Activated CD4-positive, alpha-beta memory T cell treated with anti-CD3 and anti-CD28 coated beads for 36 hours (primary cell): ENCODE measurements at places on chromosomes 1 and 21. TPM values are rescaled to one million over a fixed set of nuclear protein-coding genes. Genes with fewer than 3 reads are reported as not detected.
A peak's percentile ranks its signal among the peaks of the same experiment; 100 is the strongest.

Gene LHX8
- total RNA-seq, result not detected

Gene NUDT4B
- 0.53 TPM for total RNA-seq

Gene PLA2G2D
- not detected for total RNA-seq

Gene DESI2
- total RNA-seq, result 25.6 TPM

Gene TLR5
- total RNA-seq, result 0.29 TPM

DNA sequence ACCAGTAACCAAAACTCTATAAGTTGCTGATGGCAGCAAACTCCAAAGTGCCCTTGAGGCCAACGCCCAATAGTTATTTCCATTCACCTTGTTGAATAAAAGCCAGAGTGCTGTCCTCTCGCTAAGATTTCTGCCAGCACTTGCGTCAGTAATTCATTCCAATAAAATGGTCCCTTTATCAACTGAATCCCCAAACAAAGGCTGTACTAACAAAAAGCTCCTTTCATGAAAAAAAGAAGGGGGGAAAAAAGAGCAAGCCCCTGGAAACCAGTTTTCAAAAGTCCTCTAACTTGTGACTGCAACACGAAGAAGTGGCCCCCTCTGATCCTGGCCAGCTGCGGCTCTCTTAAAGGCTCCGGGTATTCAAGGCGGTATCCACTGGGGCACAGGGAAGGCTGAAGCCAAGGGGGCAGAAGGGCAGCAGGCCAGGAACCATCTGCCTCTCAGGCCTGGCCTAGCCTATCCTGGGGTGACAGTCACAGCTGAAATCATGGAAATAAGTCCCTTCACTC is 55.8 kb upstream of the ZNF326 start:
- DNase-seq, result no peak
- H3K4me1 ChIP-seq, result peaks cover 6% of the 10 kb centered on the region
- no peak overlapping the region for H3K27ac ChIP-seq

- H3K4me1 ChIP-seq, result peaks cover 19% of the 10 kb centered on the region
- H3K27ac ChIP-seq, result peak overlapping the region; percentile 51
- no peak overlapping the region for H3K4me3 ChIP-seq
- H3K36me3 ChIP-seq, result no peaks in the 10 kb centered on the region
- no peaks in the 10 kb centered on the region for H3K27me3 ChIP-seq
Measured at GRCh38 chr1:1144843-1145546, 28.7 kb upstream of the TTLL10 start.

DNA sequence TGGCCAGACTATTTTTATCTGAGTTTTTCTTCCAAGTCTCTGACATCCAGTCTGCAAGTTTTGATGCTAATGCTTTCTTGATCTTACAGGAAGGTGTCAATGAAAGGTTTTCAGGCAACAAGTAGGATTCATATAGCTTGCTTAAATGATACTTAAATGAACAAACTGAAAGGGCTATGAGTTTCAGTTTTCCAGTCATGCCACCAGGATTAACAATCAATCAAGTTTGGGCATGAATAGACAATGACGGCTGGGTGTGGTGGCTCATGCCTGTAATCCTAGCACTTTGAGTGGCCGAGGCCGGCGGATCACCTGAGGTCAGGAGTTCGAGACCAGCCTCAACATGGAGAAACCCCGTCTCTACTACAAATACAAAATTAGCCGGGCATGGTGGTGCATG is 34.3 kb upstream of the SLC16A1 start:
- no peaks in the 10 kb centered on the region for H3K4me1 ChIP-seq
- H3K27me3 ChIP-seq, result no peaks in the 10 kb centered on the region
- no peaks in the 10 kb centered on the region for H3K36me3 ChIP-seq
- H3K27ac ChIP-seq, result no peak overlapping the region
- no peak overlapping the region for H3K4me3 ChIP-seq

GRCh38 chr1:153929426-153929825 is 6.7 kb upstream of the GATAD2B start:
- H3K27me3 ChIP-seq, result no peaks in the 10 kb centered on the region
- peaks cover 3% of the 10 kb centered on the region for H3K4me1 ChIP-seq
- no peak for DNase-seq
- peaks cover 18% of the 10 kb centered on the region for H3K36me3 ChIP-seq
- H3K27ac ChIP-seq, result no peak overlapping the region

DNA sequence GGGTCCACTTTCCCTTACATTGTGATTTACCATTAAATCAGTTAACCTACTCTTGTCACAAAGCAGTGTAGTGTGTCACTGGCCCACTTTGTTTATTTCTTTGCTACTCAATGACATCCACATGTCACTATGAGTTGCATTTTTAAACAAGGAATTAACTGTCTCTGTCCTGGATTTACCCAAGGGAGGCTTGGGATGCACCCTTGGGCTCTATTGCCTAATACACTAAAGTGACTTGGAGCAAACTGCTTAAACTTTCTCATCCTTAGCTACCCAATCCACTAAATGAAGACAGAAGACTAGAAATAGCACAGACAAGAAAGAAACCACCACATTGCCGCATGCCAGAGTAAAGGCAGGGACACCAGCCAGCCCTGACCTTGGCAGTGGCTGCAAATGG is 136.2 kb upstream of the TIAM1 start:
- H3K27ac ChIP-seq, result no peak overlapping the region
- no peaks in the 10 kb centered on the region for H3K27me3 ChIP-seq
- no peak overlapping the region for H3K4me3 ChIP-seq
- DNase-seq, result no peak

- peaks cover 35% of the 10 kb centered on the region for H3K4me1 ChIP-seq
- no peaks in the 10 kb centered on the region for H3K27me3 ChIP-seq
- DNase-seq, result peak; percentile 54
- peak overlapping the region; percentile 62 for H3K27ac ChIP-seq
- peak overlapping the region; percentile 14 for H3K4me3 ChIP-seq
Measured at GRCh38 chr1:111517469-111518225, 14.2 kb upstream of the ADORA3 start.

DNA sequence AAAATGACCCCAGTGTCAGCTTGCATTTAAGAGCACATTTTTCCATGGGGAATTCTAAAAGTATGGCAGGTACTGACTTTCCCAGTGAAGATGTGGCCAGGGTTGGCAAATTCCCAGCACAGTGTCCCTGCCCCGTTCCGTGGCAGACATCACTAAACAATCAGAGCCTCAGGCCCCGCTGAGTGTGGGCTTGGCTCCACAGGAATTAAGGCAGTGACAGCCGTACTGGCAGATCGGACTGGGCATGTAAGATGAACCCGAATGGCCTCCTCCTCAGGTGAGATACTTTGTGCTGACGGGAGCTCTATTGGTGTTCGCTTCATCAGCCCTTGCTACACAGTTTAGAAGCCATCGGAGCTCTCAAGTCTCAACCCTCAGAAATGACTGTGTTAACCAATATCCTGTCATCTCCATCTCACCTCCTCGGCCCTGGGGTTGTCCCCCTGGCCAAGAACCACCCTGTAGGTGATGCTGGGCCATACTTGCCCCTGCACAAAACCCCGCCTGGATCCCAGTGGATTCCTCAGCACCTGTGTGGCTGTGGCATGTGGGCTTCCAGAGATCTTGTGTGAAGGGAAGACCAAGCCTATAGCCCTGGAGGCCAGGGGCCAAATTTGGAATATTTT is 29.0 kb upstream of the ABCG1 start:
- no peaks in the 10 kb centered on the region for H3K36me3 ChIP-seq
- H3K4me1 ChIP-seq, result peaks cover 70% of the 10 kb centered on the region
- peak overlapping the region; percentile 40 for H3K27ac ChIP-seq
- DNase-seq, result peak; percentile 68

- DNase-seq, result peak; percentile 18
- no peak overlapping the region for H3K4me3 ChIP-seq
- peaks cover 25% of the 10 kb centered on the region for H3K4me1 ChIP-seq
- H3K27me3 ChIP-seq, result peaks cover 20% of the 10 kb centered on the region
- no peak overlapping the region for H3K27ac ChIP-seq
- no peaks in the 10 kb centered on the region for H3K36me3 ChIP-seq
Measured at GRCh38 chr21:25635310-25635709, 3.7 kb upstream of the JAM2 start.

DNA sequence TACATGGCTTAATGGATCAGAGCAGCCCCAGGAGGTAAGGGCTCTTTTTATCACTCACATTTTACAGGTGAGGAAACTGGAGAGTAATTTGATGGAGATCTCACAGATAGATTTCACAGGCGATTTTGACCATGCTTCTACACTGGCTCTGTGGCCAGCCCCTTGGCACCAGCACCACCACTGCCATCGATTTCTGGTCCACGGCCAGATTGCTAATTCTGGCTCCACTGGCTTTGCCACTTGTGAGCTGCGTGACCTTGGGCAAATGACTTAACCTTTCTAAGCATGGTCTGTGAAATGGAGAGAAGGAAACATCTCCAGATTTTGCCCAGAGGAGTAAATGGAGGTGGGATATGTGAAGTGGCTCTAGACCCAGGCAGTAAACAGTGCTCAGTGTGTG is 32.6 kb downstream of the KCNC4 start:
- H3K27me3 ChIP-seq, result no peaks in the 10 kb centered on the region
- no peak overlapping the region for H3K27ac ChIP-seq
- no peak for DNase-seq
- H3K36me3 ChIP-seq, result peaks cover 6% of the 10 kb centered on the region

GRCh38 chr1:9435854-9436640 is 103.2 kb upstream of the SLC25A33 start:
- H3K4me3 ChIP-seq, result no peak overlapping the region
- DNase-seq, result no peak
- no peaks in the 10 kb centered on the region for H3K4me1 ChIP-seq
- H3K36me3 ChIP-seq, result no peaks in the 10 kb centered on the region
- no peak overlapping the region for H3K27ac ChIP-seq

DNA sequence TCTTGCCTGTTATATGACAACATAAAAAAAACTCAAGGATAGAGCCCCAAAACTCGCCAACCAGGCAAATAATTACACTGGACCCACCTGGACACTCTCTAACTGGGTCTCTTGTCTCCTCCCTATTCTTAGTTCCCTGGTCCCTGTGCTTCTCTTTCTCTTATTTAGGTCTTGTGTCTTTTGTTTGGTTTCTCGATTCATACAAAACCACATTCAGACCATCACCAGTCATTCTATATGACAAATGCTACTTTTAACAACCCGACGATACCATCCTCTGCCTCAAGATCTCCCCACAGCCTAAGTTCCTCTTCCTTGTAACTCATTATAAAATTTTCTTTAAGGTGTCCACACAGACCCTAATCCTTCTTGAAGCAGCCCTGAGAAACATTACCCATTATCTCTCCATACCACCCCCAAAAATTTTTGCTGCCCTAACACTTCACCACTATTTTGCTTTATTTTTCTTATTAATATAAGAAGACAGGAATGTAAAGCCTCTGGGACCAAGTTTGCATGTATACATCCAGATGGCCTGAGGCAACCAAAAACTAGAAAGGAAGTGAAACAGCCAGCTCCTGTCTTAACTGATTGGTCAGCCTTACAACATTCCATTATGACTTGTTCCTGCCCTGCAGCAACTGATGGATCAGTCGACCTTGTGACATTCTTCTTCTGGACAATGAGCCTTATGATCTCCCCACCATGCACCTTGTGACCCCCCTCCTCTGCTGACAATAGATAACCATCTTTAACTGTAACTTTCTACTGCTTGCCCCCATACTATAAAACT is 638.2 kb downstream of the AMY1C start:
- no peak overlapping the region for H3K4me3 ChIP-seq
- H3K4me1 ChIP-seq, result no peaks in the 10 kb centered on the region
- no peaks in the 10 kb centered on the region for H3K36me3 ChIP-seq

- no peak overlapping the region for H3K4me3 ChIP-seq
- no peaks in the 10 kb centered on the region for H3K36me3 ChIP-seq
- peak; percentile 65 for DNase-seq
Measured at GRCh38 chr1:47175227-47175934, 14.5 kb downstream of the PDZK1IP1 start.

GRCh38 chr1:206678490-206678889 is 6.2 kb upstream of the MAPKAPK2 start:
- H3K27me3 ChIP-seq, result no peaks in the 10 kb centered on the region
- no peak overlapping the region for H3K4me3 ChIP-seq
- DNase-seq, result no peak
- no peaks in the 10 kb centered on the region for H3K36me3 ChIP-seq

DNA sequence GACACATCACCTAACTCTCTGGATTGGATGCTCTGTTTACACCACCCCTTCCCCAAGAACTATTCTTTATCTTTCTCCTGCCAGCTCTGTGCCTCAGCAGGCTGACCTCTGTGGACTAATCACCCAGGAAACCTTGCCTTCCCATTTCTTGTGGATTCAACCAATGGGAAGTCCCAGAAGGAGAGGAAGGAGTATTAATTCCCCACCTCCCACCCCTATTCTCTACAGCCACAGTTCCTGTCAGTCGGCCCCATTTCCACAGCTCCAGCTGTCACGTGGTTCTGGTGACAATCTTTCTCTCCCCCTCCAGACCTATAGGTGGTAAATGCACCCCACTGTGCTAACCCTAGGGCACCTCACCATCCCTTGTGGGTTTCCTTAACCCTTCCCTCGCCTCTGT is 46.8 kb upstream of the SSBP3 start:
- H3K27me3 ChIP-seq, result no peaks in the 10 kb centered on the region
- peaks cover 1% of the 10 kb centered on the region for H3K4me1 ChIP-seq
- DNase-seq, result no peak
- no peak overlapping the region for H3K4me3 ChIP-seq
- H3K36me3 ChIP-seq, result no peaks in the 10 kb centered on the region

DNA sequence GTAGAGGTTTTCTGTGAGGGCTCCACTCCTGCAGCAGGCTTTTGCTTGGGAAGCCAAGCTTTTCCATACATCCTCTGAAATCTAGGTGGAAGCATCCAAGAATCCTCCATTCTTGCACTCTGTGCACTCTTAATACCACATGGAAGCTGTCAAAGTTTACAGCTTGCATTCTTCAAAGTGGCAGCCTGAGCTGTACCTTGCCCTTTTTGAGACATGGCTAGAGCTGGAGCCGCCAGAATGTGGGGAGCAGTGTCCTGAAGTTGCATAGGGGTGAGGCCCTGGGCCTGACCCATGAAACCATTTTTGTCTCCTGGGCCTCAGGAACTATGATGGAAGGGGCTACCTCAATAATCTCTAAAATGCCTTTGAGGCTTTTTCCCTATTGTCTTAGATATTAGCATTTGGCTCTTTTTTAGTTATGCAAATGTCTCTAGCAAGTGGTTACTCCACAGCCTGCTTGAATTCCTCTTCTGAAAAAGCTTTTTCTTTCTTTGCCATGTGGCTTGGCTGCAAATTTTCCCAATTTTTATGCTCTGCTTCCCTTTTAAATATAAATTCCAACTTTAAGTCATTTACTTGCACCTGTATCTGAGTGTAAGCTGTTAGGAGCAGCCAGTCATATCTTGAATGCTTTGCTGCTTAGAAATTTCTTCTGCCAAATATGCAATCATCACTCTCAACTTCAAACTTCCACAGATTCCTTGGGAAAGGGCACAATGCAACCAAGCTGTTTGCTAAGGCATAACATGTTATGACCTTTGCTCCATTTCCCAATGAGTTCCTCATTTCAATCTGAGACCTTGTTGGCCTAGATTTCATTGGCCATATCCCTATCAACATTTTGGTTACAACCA is 92.1 kb upstream of the ARTN start:
- H3K36me3 ChIP-seq, result peaks cover 50% of the 10 kb centered on the region
- peaks cover 4% of the 10 kb centered on the region for H3K4me1 ChIP-seq
- H3K27ac ChIP-seq, result no peak overlapping the region

- H3K36me3 ChIP-seq, result no peaks in the 10 kb centered on the region
- no peak for DNase-seq
- no peak overlapping the region for H3K27ac ChIP-seq
Measured at GRCh38 chr1:18938008-18938706, 18.3 kb downstream of the IFFO2 start.

GRCh38 chr1:165134431-165134830 is 222.1 kb downstream of the LMX1A start:
- H3K27ac ChIP-seq, result no peak overlapping the region
- no peak for DNase-seq
- no peaks in the 10 kb centered on the region for H3K36me3 ChIP-seq
- H3K27me3 ChIP-seq, result peaks cover 6% of the 10 kb centered on the region
